ENCODE measurements at places on chromosomes 11 and 22.

DNA sequence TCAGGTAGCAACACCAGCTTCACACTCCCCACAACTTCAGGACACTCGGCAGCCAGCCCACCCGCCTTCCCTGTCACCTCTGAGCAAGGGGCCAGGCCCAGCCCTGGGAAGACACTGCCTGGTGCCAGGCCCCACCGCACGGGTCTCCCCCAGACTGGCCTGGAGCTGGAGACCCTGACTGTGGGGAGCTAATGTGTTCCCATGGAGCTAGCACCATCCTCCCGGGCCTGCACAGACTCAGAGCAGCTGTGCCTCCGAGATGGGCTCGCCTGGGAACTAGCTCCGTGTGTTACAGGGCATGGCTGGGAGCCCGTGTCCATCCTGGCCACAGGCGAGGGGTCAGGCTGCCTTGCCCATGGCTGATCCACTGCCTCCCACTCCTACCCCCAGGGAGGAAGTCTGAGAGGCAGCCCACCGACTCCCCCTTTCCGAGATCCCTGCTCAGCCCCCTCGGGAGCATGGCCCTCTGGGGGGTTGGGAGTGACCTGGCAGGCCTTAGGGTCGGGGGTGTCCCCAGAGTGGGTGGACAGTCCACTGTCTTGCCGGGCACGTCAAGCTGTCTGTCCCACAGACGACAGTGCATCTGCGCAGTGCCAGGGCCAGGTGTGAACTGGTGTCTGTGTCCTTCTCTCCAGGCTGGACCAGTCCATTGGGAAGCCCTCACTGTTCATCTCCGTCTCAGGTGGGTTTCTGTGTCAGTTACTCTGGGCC is 76.7 kb upstream of the KCNQ1OT1 start:
- peak; percentile 41 for DNase-seq

- no peak for DNase-seq
Observed at GRCh38 chr11:122804161-122804560, 34.1 kb upstream of the CRTAM start.

- DNase-seq, result no peak
Observed at GRCh38 chr22:45925811-45926351, 51.1 kb downstream of the WNT7B start.

DNA sequence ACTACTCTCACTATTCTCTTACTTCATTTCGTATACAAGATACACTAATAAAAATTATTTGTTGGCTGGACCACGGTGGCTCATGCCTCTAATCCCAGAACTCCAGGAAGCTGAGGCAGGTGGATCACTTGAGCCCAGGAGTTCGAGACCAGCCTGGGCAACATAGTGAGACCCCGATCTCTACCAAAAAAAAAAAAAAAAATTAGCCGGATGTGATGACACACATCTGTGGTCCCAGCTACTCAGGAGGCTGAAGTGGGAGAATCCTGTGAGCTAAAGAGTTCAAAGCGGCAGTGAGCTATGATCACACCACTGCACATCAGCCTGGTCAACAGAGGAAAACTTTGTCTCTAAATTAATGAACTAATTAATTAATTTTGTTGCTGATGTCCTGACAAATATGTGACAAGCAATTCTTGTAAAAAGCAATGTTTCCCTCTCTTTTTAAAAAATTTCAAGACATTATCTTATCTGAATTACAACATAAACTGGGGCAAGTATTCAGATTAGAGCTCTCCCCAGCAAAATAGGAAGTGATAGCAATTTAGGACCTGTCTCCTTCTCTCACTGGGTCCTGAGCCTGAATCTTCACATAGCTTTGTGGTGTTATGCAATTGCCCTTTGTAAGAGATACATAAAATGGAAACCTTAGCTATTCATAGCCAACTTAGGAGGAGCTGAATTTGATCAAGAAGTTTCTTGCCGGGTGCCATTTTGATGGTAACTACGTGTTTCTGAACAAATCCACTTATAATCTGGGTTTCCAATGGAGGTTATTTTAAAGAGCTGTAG is 17.6 kb upstream of the TMA7B start:
- no peak for DNase-seq

DNA sequence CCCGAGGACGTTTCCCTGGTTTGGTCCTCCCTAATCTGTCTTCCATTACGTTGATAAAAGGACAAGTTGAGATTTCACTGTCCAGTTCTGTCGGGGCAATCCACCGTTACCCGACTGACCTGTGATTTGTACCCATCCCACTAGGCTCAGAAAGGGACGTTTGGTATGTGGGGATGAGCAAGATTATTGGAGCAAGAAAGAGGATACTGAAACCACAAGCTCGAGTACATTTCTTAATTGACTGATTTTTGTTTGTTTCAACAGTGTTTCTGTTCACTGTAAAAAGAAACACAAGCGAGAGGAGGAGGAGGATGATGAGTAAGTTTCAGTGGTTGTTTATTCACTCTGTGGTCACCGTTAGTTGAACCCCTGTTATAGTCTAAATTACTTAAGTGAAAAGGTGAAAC is 969 bp downstream of the CCDC117 start:
- DNase-seq, result no peak
